Natural killer cell (primary cell): ENCODE measurements at places on chromosomes 5 and 9. TPM values are rescaled to one million over a fixed set of nuclear protein-coding genes. Genes with fewer than 3 reads are reported as not detected.
A peak's percentile ranks its signal among the peaks of the same experiment; 100 is the strongest.

- H3K27ac ChIP-seq = no peak overlapping the region
- no peaks in the 10 kb centered on the region for H3K4me1 ChIP-seq
- H3K4me3 ChIP-seq = no peak overlapping the region
- H3K36me3 ChIP-seq = no peaks in the 10 kb centered on the region
- H3K27me3 ChIP-seq = no peaks in the 10 kb centered on the region
These were observed 31.6 kb downstream of the CDH6 start for GRCh38 chr5:31225118-31225517.

GRCh38 chr9:68644831-68645230 is 60.2 kb upstream of the PIP5K1B start:
- peaks cover 3% of the 10 kb centered on the region for H3K4me1 ChIP-seq
- no peak for DNase-seq
- no peaks in the 10 kb centered on the region for H3K27me3 ChIP-seq
- peak overlapping the region; percentile 71 for H3K27ac ChIP-seq
- no peak overlapping the region for H3K4me3 ChIP-seq
- H3K36me3 ChIP-seq = no peaks in the 10 kb centered on the region

The ZNF189 gene
- 8.7 TPM for total RNA-seq

DNA sequence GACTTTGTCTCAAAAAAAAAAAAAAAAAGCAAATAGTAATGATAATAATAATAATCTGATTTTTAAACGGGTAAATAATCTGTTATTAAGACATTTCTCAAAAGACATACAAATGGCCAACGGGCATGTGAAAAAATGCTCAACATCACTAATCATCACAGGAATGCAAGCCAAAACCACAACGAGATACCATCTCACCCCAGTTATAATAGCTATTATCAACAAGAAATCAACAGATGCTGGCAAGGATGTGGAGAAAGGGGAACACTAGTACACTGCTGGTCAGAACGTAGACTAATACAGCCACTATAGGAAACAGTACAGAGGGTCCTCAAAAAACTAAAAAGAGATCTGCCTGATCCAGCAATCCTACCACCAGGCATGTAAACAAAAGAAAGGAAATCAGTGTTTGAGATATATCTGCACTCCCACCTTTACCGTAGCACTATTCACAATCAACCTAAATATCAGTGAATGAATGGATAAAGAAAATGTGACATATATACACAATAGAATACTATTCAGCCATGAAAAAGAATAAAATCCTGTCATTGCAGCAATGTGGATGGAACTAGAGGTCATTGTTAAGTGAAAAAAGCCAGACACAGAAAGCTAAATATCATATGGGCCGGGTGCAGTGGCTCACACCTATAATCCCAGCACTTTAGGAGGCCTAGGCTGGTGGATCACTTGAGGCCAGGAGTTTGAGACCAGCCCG is 24.9 kb downstream of the VAV2 start:
- H3K27me3 ChIP-seq = no peaks in the 10 kb centered on the region
- no peak overlapping the region for H3K27ac ChIP-seq
- no peaks in the 10 kb centered on the region for H3K36me3 ChIP-seq
- H3K4me3 ChIP-seq = no peak overlapping the region
- no peak for DNase-seq

DNA sequence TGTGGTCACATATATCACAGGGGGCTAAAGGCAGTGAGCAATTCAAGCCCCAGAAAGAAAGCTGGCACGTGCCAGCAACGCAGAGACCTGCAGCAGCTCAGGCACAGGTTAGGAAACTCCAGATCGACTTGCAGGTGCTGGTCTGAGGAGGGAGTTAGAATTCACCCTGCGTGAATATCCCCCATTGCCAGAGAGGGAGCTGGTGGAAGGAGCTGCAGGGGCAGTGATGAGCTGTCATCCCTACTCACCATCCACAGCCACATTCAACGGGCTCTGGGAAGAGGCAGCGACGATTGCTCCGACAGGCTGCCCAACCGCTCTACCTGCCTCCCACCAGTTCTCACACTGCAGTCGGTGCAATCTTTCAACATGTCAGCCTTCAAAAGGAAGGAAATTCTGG is 40.8 kb upstream of the CLK4 start:
- DNase-seq = no peak
- no peak overlapping the region for H3K4me3 ChIP-seq
- no peaks in the 10 kb centered on the region for H3K36me3 ChIP-seq
- no peak overlapping the region for H3K27ac ChIP-seq
- no peaks in the 10 kb centered on the region for H3K27me3 ChIP-seq
- no peaks in the 10 kb centered on the region for H3K4me1 ChIP-seq

The HTR4 gene
- total RNA-seq = not detected

GRCh38 chr9:87216036-87216435 is 268.7 kb upstream of the GAS1 start:
- H3K27ac ChIP-seq = no peak overlapping the region
- H3K4me3 ChIP-seq = no peak overlapping the region
- no peaks in the 10 kb centered on the region for H3K4me1 ChIP-seq
- no peak for DNase-seq
- H3K36me3 ChIP-seq = no peaks in the 10 kb centered on the region

DNA sequence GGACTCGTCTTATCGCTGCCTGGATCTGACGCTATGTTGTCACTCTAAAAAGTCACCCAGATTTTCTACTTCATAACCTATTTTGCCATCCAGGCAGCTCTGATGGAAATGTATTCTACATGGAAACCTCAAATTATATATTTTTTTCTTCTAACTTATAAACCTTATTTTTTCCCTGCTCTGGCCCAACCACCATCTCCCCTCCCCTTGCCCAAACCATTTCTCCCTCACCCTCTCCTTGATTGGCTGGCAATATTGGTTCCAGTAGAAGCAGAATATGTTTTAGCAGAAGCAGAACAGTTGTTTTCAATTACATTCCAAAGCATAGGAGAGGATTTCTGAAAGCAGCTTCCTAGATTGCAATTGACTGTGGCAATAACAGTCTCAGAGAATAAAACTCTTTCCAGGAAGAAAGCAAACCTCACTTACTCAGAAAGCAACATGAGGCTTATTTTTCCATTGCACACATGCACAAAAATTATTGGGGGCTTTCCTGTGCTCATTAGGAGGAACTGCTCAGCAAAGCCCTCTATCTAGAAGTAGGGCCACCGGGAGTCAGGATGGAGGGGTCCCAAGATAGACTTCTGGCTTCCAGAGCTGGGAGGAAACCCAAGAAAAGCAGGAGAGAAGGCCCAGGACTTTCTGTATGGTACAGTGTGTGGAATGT is 191.8 kb downstream of the ESM1 start:
- no peak for DNase-seq
- no peak overlapping the region for H3K27ac ChIP-seq
- peaks cover 2% of the 10 kb centered on the region for H3K4me1 ChIP-seq

- H3K4me3 ChIP-seq = no peak overlapping the region
- H3K27ac ChIP-seq = no peak overlapping the region
- no peaks in the 10 kb centered on the region for H3K36me3 ChIP-seq
- peaks cover 35% of the 10 kb centered on the region for H3K27me3 ChIP-seq
- peaks cover 26% of the 10 kb centered on the region for H3K4me1 ChIP-seq
These were observed 225.8 kb upstream of the DAPK1 start for GRCh38 chr9:87271696-87272477.

DNA sequence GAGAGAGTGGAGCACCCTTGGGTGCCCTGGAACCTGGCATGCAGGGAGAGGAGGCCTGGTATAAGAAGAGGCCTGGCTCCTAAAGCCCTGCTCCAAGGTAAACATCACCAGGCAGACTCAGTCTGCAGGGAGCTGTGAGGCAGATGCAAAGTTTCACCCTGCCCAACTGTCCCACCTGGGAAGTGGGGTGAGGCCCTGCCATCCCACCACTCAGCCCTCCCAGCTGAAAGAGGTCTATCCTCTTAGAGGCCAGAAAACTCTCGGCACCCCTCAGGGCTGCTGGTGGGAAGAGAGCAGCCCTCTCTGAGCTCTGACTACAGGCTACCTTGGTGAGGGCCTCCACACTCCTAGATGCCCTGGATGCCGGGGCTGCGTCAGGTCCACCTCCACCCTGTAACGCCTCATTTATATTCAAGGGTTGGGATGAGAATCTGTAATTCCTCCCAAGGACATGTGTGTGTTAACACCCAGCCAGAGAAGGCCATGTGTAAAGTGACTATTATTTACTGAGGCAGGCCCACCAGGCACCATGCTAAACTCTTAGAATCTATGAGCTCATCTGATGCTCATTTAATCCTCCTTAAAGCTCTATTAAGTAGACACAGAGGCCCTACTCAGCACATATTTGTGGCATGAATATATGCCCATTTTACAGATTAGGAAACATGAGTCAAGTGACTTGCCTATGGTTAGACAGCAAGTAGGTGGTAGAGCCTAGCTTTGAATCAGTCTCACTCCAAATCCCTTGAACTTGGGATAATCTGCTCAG is 205.9 kb downstream of the FSTL4 start:
- H3K27me3 ChIP-seq = no peaks in the 10 kb centered on the region
- no peak overlapping the region for H3K27ac ChIP-seq
- no peaks in the 10 kb centered on the region for H3K36me3 ChIP-seq
- no peak overlapping the region for H3K4me3 ChIP-seq
- no peaks in the 10 kb centered on the region for H3K4me1 ChIP-seq

- H3K4me3 ChIP-seq = no peak overlapping the region
- H3K36me3 ChIP-seq = no peaks in the 10 kb centered on the region
- no peaks in the 10 kb centered on the region for H3K27me3 ChIP-seq
- no peaks in the 10 kb centered on the region for H3K4me1 ChIP-seq
These were observed 47.3 kb downstream of the FBN2 start for GRCh38 chr5:128490761-128491160.

The PCDHA1 gene
- total RNA-seq = not detected

DNA sequence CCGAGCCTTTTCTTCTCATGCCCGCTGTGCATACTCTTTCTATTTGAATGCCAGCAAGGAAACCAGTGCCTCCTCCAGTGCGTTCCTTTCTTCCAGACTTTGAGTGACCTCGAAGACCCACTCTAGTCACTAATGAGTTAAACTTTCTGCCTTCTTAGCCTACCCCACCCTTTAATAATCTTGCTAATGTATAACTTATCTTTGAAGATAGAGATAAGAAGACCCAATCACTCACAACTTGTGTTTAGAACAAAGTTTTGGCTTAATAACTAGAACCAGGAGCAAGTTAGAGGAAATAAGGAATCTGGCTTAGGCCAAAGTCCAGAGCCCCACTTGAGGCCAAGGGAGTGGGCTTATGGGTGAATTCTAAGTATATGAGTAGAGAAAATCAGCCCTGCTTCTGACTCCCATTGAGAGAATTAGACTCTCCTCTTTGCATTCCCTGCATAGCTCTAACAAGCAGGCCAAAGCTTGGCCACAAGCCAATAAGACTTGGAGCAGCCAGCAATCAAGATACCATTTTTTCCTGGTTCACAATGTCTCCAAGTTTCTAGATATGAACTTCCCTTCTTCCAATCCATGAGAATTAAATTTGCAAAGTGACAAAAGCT is 181.5 kb upstream of the PIK3R1 start:
- DNase-seq = no peak
- H3K36me3 ChIP-seq = no peaks in the 10 kb centered on the region
- H3K4me3 ChIP-seq = no peak overlapping the region
- peaks cover 5% of the 10 kb centered on the region for H3K27me3 ChIP-seq

The SAXO1 gene
- 0.21 TPM for total RNA-seq

The GRXCR2 gene
- not detected for total RNA-seq

The GABRG2 gene
- total RNA-seq = not detected

The SPINK6 gene
- total RNA-seq = not detected

DNA sequence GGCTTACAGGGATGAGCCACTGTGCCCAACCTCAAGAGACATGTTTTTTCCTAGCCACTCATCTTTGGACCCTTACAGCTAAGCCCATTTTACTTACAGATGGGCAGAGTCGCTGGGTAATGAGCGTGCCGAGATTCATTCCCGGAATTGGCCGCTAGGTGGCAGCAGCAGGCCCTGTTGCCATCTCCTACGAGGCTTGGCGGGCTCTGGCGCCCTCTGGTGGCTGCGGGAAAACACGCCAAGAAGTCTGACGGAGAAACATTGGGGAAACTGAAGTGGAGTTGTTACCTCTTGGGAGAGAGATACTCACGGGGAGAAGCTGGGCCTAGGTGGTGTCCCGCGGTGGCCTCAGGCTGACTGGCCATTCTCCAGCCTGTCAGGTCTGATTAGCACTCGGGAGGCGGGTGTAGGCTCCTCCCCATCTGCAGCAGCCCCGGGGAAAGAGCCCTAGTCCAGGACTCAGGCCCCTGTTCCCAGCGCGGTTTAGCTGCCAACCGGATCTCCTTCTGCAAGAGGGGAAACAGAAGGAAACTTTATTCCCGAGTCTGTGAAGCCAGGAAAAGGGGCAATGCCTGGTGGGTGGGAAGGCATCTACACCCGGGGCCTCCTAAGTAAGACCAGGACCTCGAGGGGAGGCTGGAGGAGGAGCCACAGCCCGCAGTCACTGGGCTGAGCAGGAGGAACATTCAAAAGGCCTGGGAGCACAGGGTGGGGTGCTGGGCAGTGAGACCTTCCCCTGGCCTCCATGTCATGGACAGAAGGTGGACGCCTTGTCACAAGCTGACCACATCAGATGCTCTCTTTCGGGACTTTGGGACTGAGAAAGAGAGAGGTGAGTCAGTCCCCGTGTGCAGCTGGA is 9.7 kb downstream of the PTGES2 start:
- H3K27me3 ChIP-seq = no peaks in the 10 kb centered on the region
- H3K36me3 ChIP-seq = peaks cover 22% of the 10 kb centered on the region
- H3K4me1 ChIP-seq = peaks cover 27% of the 10 kb centered on the region
- DNase-seq = peak; percentile 98

GRCh38 chr5:115484368-115484767 is 60.2 kb downstream of the FEM1C start:
- no peaks in the 10 kb centered on the region for H3K27me3 ChIP-seq
- no peaks in the 10 kb centered on the region for H3K4me1 ChIP-seq
- no peak overlapping the region for H3K27ac ChIP-seq
- no peak overlapping the region for H3K4me3 ChIP-seq

The FLT4 gene
- 0.78 TPM for total RNA-seq

DNA sequence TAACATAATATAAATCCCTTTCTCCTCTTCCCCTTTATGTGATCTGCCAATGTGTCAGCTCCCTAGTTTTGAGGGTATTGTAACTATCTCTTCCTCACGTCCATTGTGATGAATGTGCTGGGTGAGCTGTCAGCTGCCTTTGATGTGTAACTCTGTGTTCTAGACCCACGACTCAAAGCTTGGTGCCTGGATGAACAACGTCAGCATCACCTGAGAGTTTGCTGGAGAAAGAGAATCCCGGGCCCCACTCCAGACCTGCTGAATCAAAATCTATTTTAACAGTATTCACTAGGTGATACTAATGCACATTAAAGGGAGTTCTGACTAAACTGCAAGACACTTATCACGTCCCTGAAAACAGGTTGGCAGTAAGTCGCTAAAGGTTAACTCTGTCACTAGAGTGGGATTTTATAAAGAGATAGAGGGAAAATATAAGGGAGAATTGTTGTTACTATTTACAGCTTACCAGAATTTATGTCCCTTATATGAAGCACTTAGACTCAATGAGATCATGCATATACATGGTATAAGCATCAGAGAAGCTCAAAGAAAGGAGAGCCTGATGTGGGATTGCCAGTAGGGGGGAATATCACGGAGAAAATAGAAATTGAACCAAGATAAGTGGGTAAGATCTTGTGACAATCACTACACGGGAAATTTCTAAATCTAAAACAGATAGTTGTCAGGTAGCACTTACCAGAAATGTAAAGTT is 423.8 kb upstream of the SLC30A5 start:
- no peak overlapping the region for H3K27ac ChIP-seq
- no peaks in the 10 kb centered on the region for H3K36me3 ChIP-seq
- no peaks in the 10 kb centered on the region for H3K4me1 ChIP-seq
- no peak overlapping the region for H3K4me3 ChIP-seq
- no peak for DNase-seq
- no peaks in the 10 kb centered on the region for H3K27me3 ChIP-seq

GRCh38 chr5:756865-757345 is 27.6 kb downstream of the ZDHHC11B start:
- peak; percentile 35 for DNase-seq
- H3K27me3 ChIP-seq = no peaks in the 10 kb centered on the region
- H3K27ac ChIP-seq = no peak overlapping the region
- no peaks in the 10 kb centered on the region for H3K36me3 ChIP-seq

The OR1Q1 gene
- not detected for total RNA-seq
